Cortex of kidney (tissue), 1 donor: ENCODE measurements at places on chromosomes 2 and 18.

DNA sequence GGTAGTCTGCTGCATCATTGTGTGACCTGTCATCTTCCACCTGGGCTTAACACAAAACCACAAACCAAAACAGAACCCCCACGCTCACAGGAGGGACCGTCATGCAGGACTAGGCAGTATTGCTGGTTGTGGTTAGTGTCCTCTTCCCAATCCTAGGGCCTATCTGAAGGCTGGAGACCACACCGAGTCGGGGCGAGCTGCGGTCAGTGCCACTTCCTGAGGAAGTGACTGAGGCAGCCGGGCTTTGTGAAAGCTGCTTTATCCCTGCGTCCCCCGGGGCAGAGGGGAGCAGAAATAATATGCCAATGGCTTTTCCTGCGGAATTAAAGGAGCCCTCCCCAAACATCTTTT is 22.9 kb downstream of the ZNF532 start:
- DNase-seq, result no peak

GRCh38 chr2:206530727-206531126 is 87.4 kb downstream of the ADAM23 start:
- DNase-seq, result no peak

DNA sequence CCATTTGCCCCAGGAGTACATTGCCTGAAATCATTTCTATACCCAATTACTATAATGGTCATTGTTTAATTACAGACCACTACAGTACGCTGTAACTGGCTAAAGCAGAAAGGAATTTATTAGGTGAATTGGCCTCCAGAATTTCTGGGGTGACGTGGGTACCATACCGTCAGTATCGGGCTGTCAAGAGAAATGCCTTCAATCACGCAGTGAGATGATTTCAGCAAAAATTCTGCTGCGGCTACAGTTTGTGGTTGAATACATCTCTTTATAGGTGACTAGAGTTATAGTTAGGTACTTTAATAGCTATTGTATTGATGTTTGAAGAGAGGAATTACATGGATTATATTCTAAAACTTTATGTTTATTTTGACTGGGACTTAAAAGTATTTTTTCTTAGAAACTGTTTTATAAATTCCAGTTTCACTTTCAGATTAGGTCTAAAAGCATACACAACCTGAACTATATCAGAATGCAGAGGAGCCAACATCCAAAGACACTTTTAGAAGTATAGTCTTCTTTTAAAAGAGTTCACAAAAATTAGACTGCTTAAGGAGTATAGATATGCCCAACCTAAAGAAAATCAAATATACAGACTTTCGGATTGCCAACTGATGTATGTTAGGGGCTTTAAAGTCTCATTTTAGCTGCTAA is 128.4 kb downstream of the TTC27 start:
- DNase-seq, result no peak

- DNase-seq, result no peak
These were observed 25.7 kb upstream of the NCL start for GRCh38 chr2:231489990-231490389.

DNA sequence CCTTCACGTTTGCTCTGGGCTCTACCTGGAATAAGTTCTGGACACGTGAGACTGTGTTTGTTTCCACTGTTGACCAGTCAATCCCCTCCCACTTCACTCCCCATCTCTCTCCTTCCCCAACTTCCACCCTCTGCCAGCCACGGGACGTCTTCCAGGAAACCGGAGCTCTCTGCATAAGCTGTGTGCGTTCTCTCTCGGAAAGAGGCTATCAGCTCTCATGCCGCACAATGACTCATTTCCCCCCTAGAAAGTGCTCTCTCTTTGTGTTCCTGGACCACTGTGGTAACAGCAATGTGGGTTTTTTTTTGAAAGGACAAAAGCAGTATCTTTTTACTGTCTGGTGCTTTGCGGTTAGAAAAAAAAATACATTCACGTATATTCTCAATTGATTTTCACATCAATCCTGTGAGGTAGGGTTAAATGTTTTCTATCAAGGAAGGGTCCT is 10.2 kb downstream of the PROKR1 start:
- DNase-seq, result no peak

DNA sequence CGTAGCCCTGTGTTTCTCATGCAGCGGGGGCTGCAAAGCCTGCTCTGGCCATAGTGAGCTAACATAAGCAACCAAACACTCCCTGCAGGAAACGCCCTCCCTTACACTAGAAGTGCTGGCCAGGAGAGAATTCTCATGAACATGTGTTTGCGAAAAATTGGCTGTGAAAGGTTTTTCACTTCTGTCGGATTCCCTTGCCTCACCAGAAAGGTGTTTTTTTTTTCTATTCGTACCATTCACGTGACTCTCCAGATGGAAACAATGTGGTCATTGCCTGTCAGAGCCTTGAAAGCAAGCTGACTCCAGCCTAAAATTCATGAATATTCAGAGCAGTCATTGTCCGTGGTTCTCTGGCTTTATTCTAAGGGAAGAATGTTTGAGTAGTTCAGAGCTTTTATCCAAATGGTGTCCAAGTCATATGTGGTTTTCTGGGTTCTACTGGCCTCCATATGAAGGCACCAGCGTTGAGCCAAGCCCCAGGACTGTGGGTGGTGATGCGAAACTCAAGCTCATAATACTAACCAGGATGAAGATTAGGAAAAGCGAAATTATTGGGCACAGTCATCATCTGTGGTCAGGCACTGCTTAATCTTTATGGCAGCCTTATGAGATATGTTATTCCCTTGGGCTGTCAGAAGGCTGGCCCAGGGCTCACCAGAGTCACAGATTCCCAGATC is 236.4 kb downstream of the ALPK2 start:
- no peak for DNase-seq

- no peak for DNase-seq
These were observed 155.8 kb upstream of the ZEB2 start for GRCh38 chr2:144675731-144676130.

- no peak for DNase-seq
These were observed 16.9 kb upstream of the RNU4ATAC start for GRCh38 chr2:121513597-121514333.

- DNase-seq, result no peak
These were observed 60.5 kb downstream of the HK2 start for GRCh38 chr2:74894272-74894981.

DNA sequence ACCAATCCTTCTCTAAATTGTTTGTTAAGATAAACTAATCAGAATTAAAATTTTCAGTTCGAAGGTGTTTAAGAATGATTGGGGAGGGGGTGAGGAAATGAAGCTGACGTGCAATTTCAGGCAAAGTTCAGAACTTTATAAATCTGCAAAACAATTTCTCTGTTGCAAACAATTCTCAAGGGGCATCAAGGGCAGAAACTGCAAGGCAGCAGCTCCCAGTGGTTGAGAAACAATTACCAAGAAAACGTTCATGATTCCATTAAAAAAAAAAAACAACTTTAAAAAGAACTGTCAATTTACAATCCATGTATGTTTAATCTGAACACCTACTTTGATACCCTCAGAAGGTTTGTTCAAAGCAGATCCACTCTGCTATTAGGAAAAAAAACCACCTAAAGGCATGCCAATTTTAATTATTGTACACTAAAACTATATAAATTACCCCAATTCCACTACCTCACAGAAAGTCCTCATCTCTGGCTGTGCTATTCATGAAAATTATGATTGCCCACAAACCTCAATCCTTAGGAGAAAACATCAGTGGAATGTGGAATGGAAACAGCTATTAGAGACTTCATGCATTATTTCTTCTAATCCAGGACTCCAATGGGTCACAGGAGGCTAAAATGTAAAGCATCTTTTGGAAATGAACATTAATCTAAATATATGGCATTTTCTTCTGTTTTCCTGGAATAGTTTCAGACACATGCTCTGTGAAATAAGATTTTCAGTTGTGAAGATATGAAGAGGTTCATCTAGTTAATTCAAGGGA is 119.9 kb upstream of the ACVR1C start:
- DNase-seq, result no peak

- DNase-seq, result no peak
These were observed 30.2 kb downstream of the ADI1 start for GRCh38 chr2:3488855-3489763.

- no peak for DNase-seq
These were observed 3.3 kb upstream of the TCF7L1 start for GRCh38 chr2:85129861-85130260.

GRCh38 chr2:161199912-161200701 is 39.9 kb downstream of the TANK start:
- DNase-seq, result no peak

DNA sequence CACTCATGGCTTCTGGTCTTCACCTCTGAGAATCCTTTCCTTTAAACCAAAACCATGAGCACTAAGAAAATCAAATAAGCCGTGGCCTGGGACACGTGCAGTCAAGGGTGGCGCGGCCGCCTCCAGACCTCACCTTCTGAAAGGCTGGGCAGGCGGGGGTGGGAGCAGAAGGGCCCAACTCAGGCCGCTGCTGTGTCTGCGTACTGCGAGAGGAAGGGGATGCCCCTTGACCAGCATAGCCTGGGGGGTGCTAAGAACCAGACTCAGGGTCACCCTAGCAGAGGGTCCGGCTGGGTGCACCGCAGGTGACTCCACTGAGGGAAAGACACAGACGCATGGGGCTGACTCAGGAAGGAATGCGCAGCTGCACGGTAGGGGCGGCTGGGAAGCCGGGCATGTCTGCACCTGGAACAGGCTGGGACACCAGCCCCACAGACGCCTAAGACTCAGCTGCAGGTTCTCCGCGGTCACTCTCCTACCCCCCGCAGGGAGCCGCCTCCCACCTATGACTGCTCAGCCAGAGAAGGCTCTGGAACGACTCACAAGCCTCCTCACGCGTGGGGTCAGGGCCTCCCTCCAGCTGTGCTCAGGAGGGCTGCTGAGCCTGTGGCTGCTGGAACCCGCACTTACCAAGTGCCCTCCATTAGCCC is 432.4 kb upstream of the MYT1L start:
- no peak for DNase-seq

GRCh38 chr2:121263996-121264715 is 20.8 kb downstream of the TFCP2L1 start:
- no peak for DNase-seq

GRCh38 chr18:58863539-58864145 is 1.0 kb upstream of the ZNF532 start:
- no peak for DNase-seq

DNA sequence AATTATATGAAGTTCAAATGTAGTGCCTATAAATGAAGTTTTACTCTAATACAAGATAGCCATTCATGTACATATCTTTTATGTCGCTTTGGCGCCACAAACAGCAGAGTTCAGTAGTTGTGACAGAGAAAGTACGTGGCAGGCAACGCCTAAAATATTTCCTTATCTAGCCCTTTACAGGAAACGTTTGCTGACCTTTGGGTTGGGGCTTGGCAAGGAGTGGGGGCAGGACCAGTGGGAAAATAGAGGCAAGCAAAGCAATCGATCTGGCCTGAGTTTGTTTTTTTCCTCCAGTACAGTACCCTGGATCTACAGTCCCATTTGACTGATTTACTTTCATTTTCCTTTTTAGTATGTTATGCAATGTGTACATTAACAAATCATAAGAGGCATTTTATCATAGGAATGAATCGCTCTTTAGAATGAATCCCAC is 13.1 kb downstream of the CCDC68 start:
- no peak for DNase-seq

DNA sequence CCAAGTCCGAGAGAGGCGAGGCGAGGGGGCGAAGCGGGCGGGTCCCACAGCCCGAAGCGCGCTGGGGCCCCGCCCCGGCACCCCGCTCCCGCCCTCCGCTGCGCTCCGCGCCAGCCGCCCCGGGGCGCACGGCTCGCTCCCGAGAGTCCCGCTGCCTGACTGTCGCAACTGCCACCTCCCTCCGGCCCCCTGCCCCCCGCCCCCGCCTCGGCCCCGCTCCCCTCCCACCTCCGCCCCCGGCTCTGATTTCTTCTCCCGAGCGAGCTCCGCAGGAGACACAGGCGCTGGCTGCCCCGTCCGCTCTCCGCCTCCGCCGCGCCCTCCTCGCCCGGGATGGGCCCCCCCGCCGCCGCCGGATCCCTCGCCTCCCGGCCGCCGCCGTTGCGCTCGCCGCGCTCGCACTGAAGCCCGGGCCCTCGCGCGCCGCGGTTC is at the start of gene WNT6:
Gene WNT6, plus strand, starts transcription at position 250 of the 432 bp plus-strand sequence. CDS start 233 bp downstream, outside the sequence.
- DNase-seq, result no peak

DNA sequence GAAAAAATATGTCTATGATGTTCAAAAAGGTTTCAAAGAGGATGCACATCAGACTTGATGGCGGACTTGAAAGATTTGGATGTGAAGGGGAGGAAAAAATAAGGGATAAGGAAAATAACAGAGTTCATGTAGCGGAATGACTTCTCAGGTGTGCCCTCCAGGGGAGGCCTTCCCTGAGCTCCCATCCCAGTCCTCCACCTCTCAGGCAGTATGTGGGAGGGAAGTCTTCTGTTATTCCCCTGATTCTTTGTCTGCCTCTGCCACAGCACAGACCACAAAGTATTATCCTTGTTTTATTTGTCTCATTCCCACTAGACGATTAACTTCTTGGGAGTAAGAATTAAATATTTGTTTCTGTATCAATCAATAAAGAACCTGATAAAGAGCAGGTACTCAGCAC is 17.7 kb downstream of the COL5A2 start:
- no peak for DNase-seq

- no peak for DNase-seq
These were observed 726 bp upstream of the SS18 start for GRCh38 chr18:26091047-26091630.

DNA sequence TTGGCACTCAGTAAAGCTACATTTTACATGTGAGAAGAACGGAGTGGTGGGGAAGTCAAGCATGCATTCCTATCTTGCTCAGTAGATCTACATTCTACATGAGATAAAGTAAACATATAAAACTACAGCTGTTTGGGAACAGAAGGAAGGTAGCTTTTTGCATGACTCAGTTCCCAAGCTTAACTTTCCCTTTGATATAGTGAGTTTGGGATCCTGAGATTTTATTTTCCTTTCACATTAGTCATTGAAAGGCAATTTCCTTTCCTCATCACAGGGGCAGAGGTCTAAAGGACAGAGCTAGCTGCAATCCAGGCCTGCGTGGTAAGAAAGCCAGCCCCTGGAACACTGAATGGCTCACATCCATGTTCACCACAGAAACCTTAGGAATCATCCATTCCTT is 257.2 kb downstream of the SRBD1 start:
- DNase-seq, result no peak

DNA sequence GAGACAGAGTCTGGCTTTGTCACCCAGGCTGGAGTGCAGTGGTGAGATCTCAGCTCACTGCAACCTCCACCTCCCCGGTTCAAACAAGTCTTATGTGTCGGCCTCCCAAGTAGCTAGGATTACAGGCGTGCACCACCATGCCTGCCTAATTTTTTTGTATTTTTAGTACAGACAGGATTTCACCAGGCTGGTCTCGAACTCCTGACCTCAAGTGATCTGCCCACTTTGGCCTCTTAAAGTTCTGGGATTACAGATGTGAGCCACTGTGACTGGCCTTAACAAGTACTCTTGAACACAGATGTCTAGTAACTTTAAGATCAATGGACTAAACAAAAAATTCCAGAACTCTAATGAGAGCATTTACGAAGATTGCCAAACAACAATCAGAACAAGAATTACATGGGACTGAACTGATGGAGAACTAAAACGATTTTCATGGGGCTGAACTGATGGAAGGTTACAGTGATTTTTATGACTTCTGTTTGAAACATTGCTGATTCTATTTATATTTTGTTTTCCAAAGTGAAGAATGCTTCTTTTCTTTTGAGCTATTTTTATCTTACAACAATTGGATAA is 46.5 kb upstream of the ST3GAL5 start:
- no peak for DNase-seq
